ENCODE measurements at places on chromosomes 12 and 14. TPM values are rescaled to one million over a fixed set of nuclear protein-coding genes. Genes with fewer than 3 reads are reported as not detected.

GRCh38 chr12:125185740-125186470 lies 120.7 kb downstream of the AACS start:
- H3K4me3 ChIP-seq, result peak within 1 kb of the TSS; percentile 67
- H3K36me3 ChIP-seq, result no peaks in the 10 kb centered on the region
- DNase-seq, result peak; percentile 90
- no peak within 1 kb of the TSS for H3K27ac ChIP-seq
- peaks cover 18% of the 10 kb centered on the region for H3K4me1 ChIP-seq
- peaks cover 40% of the 10 kb centered on the region for H3K27me3 ChIP-seq

DNA sequence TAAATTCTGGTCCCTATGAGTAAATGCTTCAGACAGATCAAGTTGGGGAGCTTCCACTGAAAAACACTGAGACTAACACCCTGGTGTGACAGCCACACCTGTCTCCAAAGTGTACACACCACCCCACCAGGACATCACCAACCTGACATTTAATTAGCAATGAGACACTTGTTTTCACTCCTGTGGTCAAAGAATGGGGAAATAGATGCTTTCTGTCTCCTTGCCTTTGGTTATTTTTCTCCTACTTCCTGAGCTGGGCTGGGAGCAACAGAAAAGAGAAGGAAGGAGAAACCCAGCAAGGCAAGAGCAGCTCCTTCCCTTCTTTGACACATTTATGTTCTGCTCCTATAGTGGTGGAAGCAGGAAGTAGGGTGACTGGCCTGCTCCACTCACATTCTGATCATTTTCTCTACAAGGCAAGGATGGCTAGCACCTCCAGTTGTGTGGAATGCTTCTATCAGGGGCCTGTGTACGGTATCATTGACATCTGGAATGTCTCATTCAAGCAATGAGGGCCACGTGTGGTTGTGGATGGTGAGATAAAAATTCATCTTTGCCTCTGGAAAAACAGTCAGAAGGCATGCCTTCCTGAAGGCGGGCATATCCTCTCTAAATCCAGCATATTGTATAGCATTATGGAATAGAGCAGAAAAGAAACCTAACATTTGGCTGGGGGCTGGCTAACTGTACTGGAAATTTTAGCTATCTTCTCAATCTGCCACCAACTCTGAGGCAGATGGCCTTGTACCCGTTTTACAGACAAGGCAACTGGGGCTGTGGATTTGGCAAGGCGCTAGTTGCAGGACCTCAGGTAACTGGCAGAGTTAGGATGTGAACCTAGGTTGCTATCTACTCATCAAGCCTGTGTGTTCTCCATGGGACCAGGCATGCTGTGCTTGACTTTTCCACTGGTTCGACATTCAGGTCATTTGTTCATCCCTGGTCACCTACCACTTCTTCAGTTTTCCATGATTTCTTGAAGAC lies 24.8 kb upstream of the LGALS3 start:
- H3K4me1 ChIP-seq, result peaks cover 62% of the 10 kb centered on the region
- peak overlapping the region; percentile 99 for H3K27ac ChIP-seq
- H3K36me3 ChIP-seq, result no peaks in the 10 kb centered on the region

DNA sequence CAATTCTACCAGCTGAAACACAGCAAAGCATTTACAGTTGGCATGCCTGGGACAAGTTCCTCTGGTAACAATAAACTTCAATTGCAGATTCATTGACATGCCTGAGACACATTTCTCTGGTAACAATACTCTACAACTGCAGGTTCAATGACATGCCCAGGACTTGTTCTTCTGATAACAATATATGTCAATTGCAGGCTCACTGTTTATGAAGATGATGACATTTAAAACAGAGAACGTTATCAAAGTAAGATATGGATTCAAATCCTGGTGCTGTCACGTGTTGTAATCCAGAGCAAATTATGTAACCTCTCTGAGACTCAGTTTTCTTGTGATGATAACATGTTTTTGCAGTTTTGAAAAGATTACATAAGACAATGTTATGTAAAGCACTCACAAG lies 20.5 kb downstream of the KITLG start:
- H3K4me3 ChIP-seq, result no peak overlapping the region
- H3K4me1 ChIP-seq, result peaks cover 3% of the 10 kb centered on the region
- H3K27ac ChIP-seq, result no peak overlapping the region
- DNase-seq, result no peak
- H3K36me3 ChIP-seq, result no peaks in the 10 kb centered on the region

SLC6A15 gene
- total RNA-seq, result not detected

DNA sequence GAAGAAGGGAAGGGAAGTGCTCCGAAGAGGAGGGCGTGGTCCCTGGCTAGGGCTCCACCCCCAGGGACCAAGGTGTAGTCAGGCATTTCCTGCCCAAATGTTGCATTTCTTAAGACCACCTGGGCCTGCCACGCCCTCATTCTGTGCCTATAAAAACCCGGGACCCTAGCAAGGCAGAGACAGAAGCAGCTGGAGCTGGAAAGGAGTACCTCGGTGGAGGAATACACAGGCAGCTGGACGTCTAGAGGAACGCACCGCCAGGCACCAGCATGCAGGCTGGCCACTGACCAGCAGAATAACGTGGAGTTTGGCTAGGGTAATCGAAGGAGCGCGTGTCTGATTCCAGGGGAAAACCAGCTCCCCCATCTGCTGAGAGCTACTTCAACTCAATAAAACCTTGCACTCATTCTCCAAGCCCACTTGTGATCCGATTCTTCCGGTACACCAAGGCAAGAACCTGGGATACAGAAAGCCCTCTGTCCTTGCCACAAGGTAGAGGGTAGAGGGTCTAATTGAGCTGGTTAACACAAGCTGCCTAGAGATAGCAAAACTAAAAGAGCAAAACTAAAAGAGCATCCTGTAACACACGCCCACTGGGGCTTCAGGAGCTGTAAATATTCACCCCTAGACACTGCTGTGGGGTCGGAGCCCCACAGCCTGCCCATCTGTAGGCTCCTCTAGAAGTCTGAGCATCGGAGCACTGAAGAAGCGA lies 21.0 kb downstream of the CFL2 start:
- H3K27ac ChIP-seq, result no peak overlapping the region
- H3K4me3 ChIP-seq, result peak overlapping the region; percentile 68

DNA sequence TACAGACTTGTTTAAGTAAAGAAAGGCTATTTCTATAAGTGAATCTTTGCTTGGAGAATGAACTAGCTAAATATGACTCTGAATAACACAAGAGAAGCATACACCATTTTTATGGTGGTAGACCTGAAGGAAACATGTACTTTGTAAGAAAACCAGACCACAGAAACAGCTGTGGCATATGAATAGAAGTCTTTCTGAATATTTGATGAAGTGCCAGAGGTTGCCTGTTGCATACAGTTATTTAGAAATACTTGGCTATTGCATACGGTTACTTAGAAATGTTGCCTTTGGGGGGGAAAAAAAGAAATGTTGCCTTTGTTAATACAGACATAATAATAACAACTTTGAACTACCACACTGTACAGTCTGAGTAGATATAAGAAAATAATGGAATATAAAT lies 16.8 kb upstream of the LEMD3 start:
- peaks cover 33% of the 10 kb centered on the region for H3K27me3 ChIP-seq
- DNase-seq, result no peak
- H3K27ac ChIP-seq, result no peak overlapping the region
- peaks cover 3% of the 10 kb centered on the region for H3K4me1 ChIP-seq
- H3K4me3 ChIP-seq, result no peak overlapping the region

GRCh38 chr14:49986343-49987014 lies 93.6 kb downstream of the ARF6 start:
- no peak for DNase-seq
- no peaks in the 10 kb centered on the region for H3K27me3 ChIP-seq
- H3K4me3 ChIP-seq, result no peak overlapping the region
- peak overlapping the region; percentile 78 for H3K27ac ChIP-seq

DNA sequence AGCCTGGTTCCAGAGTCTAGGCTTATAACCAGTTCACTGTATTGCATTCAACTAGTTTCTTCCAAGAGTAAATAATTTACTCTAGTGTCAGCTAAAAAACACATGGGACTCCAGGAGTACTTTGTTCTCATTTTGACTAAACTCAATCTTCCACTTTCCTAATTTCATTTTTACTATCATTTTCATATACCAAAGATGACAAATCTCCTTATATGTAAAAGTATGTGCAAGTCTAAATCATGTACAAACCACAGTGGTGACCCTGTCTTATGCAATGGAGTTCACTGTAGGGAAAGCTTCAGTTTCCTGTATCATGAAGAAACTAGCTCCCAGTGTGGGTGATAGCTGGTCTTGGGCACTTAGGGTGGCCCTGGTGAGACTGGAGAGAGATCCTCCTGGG lies 151.6 kb downstream of the HELB start:
- H3K4me1 ChIP-seq, result no peaks in the 10 kb centered on the region
- H3K4me3 ChIP-seq, result no peak overlapping the region
- no peak overlapping the region for H3K27ac ChIP-seq
- H3K27me3 ChIP-seq, result no peaks in the 10 kb centered on the region
- no peak for DNase-seq

- no peak overlapping the region for H3K27ac ChIP-seq
- H3K36me3 ChIP-seq, result no peaks in the 10 kb centered on the region
- H3K4me3 ChIP-seq, result no peak overlapping the region
- no peaks in the 10 kb centered on the region for H3K27me3 ChIP-seq
- DNase-seq, result no peak
- H3K4me1 ChIP-seq, result no peaks in the 10 kb centered on the region
These were observed 38.3 kb upstream of the PPP2R5E start for GRCh38 chr14:63581491-63581890.

GRCh38 chr12:3461391-3461790 lies 29.6 kb upstream of the PRMT8 start:
- peaks cover 3% of the 10 kb centered on the region for H3K27me3 ChIP-seq
- H3K4me1 ChIP-seq, result no peaks in the 10 kb centered on the region
- no peaks in the 10 kb centered on the region for H3K36me3 ChIP-seq
- H3K27ac ChIP-seq, result no peak overlapping the region
- DNase-seq, result no peak

DNA sequence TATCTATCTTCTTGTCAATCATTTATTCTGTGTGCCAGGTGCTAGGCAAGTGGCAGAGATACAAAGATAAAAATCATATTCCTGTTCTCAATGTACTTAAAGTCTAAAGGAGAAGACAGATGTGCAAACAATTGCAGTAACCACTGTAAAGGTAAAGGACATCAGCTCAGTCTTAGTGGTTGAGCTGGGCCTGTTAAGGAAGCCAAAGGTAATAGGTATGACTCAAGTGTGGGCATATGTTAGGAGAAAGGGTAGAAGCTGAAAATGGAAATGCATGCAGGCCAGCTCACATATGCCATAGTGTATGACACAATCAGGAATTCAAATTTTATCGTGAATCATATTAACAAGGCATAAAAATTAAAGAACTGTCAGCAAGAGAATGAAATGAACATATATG lies 49.8 kb downstream of the FAR2 start:
- no peak overlapping the region for H3K27ac ChIP-seq
- no peak for DNase-seq
- H3K4me3 ChIP-seq, result no peak overlapping the region
- no peaks in the 10 kb centered on the region for H3K27me3 ChIP-seq

DNA sequence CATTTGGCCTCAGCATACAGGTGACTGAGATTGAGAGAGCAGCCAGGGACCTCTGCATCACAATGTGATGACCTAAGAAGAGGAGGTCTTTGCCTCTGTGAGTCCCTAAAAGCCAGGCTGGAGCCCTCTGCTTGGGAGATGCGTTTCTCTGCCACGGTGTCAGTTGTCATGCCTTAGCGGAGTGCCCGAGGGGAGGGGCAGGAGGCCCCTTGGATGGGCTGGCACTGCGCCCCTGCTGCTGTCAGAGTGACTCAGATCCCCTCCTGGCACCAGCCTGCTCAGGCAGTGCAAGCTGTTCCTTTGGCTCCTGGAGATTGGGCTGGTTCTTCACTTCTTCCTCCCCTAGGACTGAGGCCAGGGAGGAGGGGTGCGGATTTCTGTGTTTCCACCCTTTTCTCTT lies 64.9 kb upstream of the KCNA5 start:
- no peak overlapping the region for H3K4me3 ChIP-seq
- H3K27me3 ChIP-seq, result peaks cover 25% of the 10 kb centered on the region
- H3K4me1 ChIP-seq, result no peaks in the 10 kb centered on the region
- no peaks in the 10 kb centered on the region for H3K36me3 ChIP-seq

GRCh38 chr14:55973911-55974630 lies 144.1 kb upstream of the PELI2 start:
- no peaks in the 10 kb centered on the region for H3K36me3 ChIP-seq
- no peaks in the 10 kb centered on the region for H3K4me1 ChIP-seq
- no peak for DNase-seq

MANSC4 gene
- not detected for total RNA-seq

DNA sequence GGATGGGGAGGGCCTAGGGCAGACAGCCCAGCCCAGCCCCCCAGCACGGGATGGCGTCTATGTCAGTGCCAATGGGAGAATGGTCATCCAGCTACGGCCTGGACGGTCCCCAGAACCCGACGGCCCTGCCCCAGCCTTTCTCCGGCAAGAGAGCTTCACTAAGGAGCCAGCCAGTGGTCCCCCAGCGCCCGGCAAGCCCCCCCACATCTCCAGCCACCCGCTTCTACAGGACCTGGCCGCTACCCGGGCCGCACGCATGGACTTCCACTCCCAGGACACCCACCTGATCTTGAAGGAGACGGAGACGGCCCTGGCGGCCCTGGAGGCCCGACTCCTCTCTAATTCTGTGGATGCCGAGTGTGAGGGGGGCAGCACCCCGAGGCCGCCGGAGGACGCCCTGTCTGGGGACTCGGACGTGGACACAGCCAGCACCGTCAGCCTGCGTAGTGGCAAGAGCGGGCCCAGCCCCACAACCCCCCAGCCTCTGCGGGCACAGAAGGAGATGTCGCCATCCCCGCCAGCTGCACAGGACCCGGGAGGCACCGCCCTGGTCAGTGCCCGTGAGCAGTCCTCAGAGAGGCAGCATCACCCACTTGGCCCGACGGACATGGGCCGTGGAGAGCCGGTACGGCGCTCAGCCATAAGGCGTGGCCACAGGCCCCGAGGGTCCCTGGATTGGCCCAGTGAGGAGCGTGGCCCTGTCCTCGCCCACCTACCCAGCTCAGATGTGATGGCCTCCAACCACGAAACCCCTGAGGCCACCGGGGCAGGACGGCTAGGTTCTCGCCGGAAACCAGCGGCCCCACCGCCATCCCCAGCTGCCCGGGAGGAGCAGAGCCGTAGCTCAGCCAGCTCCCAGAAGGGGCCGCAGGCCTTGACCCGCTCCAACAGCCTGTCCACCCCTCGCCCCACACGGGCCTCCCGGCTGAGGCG lies 21.9 kb downstream of the CEP170B start:
- no peak overlapping the region for H3K4me3 ChIP-seq
- H3K36me3 ChIP-seq, result peaks cover 3% of the 10 kb centered on the region
- no peaks in the 10 kb centered on the region for H3K27me3 ChIP-seq

GRCh38 chr14:73753887-73754795 lies 40.0 kb upstream of the PNMA1 start:
- no peaks in the 10 kb centered on the region for H3K36me3 ChIP-seq
- no peaks in the 10 kb centered on the region for H3K27me3 ChIP-seq
- no peak for DNase-seq
- peaks cover 92% of the 10 kb centered on the region for H3K4me1 ChIP-seq
